ENCODE measurements at places on chromosomes 11 and 22.

- DNase-seq, result no peak
Measured at GRCh38 chr11:72422414-72422813, 11.9 kb downstream of the CLPB start.

DNA sequence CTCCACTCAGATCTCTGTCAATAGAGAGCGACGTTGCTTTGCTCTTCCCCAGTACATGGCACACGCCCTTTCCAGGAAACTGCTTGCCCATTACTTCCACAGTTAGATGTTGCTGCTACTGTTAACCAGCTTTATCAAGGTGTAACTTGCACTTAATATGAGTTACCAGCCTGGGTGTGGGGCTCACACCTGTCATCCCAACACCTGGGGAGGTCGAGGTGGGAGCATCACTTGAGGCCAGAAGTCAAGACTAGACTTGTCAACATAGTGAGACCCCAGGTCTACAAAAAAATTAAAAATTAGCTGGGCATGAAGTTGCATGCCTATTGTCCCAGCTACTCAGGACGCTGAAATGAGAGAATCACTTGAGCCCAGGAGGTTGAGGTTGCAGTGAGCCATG is 177.1 kb upstream of the B3GAT1 start:
- no peak for DNase-seq

- DNase-seq, result no peak
Measured at GRCh38 chr22:35642305-35642741, 5.9 kb upstream of the APOL6 start.

DNA sequence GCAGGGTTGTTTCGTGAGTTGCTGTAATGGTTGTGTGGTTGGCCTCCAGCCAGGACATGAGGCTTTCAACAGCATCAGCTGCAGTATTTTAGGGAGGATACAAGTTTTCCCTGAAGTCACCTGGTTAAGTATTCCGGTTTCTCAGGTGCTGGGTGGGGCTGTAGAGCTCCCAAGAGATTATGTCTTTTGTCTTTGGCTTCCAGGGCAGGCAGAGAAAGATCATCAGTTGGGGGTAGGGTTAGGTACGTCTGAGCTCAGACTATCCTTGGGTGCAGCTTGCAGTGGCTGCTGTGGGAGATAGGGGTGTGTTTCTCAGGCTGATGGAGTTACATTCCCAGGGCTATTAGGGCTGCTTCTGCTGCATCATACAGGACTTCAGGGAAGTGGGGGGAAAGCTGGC is 47.5 kb upstream of the MRGPRX1 start:
- no peak for DNase-seq

- no peak for DNase-seq
Measured at GRCh38 chr11:70786021-70786665, 387.8 kb downstream of the CTTN start.

DNA sequence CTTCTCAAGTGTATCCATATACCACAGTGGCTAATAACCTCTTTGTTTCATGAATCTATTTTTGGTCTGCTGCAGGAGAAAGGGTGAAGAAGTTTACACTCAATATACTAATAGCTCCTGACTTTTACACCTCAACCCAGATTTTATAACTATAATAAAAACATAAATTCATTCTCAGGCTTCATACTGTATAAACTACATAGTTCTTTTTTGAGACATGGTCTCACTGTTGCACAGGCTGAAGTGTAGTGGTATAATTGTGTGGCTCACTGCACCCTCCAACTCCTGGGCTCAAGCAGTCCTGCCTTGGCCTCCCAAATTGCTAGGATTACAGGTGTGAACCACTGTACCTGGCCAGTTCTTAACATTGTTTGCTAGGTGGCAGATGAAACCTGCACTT is 17.8 kb upstream of the CCDC179 start:
- DNase-seq, result no peak

DNA sequence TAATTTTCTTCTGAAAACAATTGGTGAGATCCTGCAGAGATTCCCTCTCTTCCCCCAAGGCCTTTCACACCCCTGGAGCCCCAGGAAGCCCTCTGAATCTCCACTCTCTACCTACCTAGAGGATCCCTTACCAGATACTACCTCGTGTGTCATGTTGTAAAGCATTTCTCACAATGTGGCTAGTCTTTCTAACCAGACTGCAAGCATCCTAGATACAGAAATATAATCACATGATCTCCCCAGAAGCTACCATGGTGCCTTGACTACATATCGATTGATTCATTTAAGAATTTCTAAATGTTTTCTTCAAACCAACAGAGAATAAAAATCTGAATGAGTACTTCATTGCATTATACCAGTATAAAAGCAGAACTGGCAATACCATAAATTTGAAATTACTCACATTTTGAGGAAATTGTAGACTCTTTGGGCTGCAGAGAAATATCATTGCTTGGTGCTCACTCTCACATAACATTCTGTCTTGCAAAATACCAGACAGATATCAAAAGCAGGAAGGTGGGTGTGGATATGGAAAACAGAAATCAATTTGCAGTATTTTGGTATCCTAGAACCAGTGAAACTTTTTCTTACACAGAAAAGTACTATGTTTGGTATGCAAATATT is 113.5 kb downstream of the MAML2 start:
- no peak for DNase-seq

DNA sequence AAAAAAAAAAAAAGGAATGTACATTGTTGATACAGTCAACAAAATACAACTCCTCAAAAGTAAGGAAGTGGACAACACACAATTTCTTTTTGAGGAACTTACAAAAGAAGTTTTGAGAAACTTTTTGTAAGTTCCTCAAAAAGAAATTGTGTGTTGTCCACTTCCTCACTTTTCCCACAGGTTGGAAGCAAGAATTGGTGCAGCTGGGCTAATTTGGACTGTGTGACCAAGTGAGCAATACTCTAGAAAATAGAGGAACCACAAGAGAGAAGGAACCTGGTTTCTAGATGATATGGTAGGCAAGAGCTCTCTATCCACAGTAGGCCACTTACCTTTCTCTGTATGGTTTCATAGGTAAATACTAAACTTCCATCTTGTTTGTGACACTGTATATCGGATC is 1053.8 kb downstream of the LRRC4C start:
- no peak for DNase-seq

DNA sequence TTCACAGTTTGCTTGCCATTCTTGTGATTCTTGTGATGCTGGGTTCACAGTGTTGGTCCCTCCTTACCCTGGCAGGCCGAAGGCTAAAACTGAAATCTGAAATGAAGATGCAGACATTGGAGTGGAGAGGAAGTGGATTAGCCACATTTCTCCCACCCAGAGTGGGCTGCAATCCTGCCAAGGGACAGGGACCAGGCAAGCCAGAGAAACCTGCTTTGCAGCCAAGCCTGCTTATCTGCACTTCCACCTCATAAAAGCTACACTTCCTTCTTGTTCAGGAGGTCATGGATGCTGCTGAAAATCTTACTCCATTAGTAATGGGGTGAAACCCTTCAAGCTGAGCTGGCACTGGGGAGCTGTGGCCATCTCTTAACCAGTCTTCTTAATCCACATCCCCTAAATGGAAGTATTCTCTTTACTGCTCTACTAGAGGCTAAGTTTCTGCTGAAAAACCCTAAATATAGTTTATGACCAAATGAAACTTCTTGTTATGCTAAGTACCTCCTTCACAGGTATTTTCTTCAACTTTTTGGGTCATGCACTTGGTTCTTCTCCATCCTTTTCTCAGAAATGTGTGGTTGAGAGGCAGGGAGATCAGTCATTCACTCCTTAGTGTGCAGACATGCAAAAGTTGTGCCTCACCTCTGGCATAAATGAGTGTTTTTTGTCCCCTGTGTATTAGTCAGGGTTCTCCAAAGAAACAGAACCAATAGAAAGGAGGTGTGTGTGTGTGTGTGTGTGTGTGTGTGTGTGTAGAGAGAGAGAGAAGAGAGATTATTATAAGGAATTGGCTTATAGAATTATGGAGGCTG is 133.9 kb upstream of the BMAL1 start:
- no peak for DNase-seq

GRCh38 chr22:27255580-27255979 is 546.0 kb downstream of the MN1 start:
- no peak for DNase-seq

DNA sequence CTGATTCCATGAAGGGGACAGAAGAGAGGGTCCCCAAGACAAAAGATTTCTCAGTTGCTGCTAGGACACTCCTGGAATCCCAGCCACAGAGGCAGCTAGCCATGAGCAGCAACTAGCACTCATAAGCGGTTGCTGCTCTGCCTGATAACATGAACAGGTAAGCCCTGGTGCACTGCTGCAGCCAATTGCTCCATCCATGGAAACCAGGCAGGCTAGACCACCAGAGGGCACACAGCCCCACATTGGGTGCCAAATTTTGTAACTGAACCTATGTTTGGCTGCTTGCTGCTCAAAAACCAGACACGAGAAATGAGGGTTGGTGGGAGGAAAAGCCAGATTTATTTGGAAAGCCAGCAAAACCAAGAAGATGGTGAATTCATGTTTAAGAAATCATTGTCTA is 21.9 kb upstream of the QSER1 start:
- no peak for DNase-seq

Data from activated CD8-positive, alpha-beta memory T cell treated with anti-CD3 and anti-CD28 coated beads for 1 hour (primary cell).